ENCODE measurements at places on chromosomes 7 and 10.

DNA sequence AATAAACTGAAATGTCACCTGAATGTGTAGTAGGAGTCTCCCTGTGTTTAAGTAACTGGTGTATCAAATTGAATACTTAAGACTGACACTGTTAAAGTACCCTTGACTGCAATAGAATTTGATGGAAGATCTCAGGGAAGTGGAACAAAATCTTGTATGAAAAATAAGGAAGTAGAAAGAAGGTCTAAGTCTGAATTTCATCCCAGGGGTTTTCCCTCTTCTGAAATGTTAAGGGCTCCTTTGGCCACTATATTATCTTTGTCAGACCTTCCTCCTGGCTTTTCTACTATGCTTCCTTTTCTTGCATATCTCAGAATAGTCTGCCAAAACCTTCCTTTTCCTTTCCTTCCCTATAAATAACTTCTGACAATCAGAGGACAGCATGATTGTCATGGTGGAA lies 59.6 kb downstream of the BLNK start:
- DNase-seq = no peak

- no peak for DNase-seq
Observed at GRCh38 chr7:50481867-50482266, 31.7 kb upstream of the FIGNL1 start.

DNA sequence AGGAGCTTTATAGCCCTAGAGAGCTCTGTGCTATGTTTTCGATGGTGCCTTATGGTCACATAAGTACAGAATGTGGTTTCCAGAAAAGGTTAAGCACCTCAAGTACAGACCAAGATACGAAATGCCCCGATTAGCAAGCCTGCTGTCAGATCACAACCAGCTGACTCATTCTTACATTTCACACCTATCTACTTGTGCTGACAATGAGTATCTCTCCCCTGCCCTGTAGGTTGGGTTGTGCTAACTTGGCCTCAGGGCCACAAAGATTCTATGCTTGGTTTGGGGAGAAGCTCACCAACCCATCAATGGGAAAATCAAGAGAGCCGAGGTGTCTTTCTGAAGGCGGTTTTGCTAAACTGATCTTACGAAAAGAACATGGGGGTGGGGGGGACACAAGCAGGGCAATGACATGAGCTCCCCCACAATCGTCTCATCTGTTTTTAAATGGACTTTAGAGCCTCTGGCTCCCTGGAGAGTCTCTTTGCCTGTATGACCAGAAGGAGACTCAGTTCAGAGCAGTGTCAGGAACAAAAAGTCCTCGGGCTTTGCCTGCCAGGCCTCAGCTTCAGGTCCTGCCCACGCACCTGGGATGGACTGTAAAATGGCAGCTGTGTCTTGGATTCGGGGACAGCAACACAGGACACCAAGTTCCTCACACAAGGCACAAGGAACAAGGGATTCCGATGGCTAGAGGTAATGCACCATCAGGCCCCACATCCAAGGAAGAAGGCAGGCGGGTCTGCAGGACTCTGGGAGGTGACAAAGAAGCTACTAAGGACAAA lies 55.1 kb downstream of the FAM53B start:
- DNase-seq = no peak

DNA sequence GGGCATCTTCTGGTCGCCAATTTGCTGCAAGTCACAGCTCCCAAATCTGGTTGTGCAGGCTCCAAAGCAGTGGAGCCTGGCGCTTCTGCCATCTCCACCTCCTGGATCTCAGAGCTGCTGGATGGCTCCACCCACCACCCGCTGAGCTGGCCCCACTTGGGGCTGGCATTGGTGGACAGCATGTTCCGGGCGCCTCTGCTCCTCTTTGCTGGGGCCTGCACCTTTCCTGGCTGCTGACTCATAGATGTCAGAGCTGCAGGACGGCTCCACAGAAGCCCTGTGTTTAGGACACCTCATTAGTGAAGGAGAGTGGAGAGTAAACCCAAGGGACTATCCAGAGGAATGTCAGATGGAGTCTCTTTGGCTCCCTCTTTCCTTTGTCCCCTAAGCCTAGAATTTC lies 27.4 kb downstream of the MAPK8 start:
- DNase-seq = no peak

DNA sequence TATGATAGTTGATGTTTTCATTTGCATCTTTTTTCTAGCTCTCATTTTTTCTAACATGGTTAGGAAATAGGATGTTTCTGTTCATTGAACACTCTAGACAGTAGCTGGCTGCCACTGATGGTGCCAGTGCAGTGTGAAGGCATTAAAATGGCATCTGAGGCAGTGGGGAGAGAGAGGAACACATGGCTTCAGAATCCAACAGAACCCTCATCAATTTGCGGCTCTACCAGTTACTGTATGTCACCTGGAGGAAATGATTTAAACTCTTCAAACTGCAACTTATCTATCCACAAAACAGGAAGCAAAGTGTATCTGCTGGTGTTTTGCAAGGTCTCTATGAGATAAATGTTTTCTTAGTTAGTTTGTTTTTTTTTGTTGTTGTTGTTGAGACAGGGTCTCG lies 305.2 kb upstream of the PRKCQ start:
- DNase-seq = no peak

GRCh38 chr7:99419323-99420021 lies 10.7 kb downstream of the BUD31 start:
- no peak for DNase-seq

DNA sequence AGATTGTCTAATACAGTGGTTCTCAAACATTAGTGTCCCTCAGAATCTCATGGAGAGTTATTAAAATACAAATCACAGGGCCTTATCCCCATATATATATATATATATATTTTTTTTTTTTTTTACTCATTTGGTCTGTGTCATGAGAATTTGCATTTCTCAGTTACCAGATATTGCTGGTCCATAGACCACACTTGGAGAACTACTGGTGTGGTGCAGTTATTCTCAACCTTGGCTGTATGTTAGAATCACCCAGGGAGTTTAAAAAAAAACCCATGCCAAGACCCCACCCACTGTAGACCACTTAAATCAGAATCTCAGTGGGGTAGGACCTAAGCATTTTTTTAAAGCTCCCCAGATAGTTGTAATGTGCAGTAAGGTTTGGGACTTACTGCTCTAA lies 179.9 kb downstream of the AUTS2 start:
- DNase-seq = no peak

GRCh38 chr7:129611246-129612111 lies at the start of gene NRF1:
Gene NRF1, plus strand, starts transcription at chr7:129611720. Its CDS starts 45,632 bp downstream, at chr7:129657352.
- DNase-seq = peak; percentile 96

- no peak for DNase-seq
Observed at GRCh38 chr7:101754424-101755159, 62.8 kb upstream of the CUX1 start.

- DNase-seq = no peak
Observed at GRCh38 chr7:113374955-113375354, 256.6 kb upstream of the SMIM30 start.

DNA sequence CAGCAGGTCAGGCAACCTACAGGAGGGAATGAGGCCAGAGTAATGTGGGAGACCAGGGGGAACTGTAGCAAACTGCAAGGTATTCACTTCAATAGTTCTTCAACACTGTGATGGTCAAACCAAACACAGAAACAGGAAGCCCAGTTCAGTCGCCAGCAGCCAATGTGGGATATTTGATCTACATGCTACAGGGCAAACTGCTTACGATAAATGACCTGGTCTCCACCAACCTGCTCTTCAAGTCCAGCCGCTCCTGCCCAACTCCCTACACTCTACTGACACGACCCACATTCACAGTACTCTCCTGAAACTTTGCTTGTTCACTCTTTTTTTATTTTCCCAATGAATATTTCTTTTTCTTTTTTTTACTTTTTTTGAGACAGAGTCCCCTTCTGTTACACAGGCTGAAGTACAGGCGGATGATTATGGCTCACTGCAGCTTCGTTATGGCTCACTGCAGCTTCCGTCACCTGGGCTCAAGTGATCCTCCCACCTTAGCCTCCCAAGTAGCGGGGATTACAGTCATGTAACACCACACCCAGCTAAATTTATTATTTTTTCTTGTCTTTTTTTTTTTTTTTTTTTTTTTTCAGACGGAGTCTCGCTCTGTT lies 42.1 kb downstream of the MDH2 start:
- DNase-seq = no peak

- no peak for DNase-seq
Observed at GRCh38 chr7:66905689-66906088, 15.3 kb upstream of the TMEM248 start.

DNA sequence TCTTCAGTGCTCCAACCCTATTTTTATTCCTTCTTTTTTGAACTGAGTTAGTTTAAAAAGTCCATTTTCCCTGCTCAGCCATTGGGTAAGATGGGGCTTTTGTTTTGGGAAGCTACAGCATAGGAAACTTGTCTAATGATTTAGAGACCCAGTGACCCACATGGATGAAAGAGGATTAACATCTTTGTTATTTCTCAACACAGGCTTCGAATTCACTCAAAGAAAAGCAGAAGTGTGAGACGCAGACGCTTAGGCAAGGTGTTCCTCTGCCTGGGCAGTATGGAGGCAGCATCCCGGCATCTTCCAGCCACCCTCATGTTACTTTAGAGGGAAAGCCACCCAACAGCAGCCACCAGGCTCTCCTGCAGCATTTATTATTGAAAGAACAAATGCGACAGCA lies 152.0 kb downstream of the HDAC9 start:
- DNase-seq = no peak

- no peak for DNase-seq
Observed at GRCh38 chr10:87531908-87532622, 27.4 kb downstream of the MINPP1 start.

DNA sequence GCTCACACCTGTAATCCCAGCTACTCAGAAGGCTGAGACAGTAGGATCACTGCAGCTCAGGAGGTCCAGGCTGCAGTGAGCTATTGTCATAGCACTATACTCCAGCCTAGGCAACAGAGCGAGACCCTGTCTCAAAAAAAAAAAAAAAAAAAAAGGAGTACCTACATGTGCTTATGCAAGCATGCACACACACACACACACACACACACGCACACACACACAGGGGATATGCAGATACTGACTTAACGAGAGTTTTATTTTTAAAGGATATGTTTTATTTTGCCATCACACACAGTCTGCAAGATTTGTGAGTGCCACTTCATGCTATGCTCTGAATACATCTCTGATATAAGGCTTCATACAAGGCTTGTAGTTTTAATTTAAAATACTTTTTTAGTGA lies 479.3 kb downstream of the NEBL start:
- no peak for DNase-seq

DNA sequence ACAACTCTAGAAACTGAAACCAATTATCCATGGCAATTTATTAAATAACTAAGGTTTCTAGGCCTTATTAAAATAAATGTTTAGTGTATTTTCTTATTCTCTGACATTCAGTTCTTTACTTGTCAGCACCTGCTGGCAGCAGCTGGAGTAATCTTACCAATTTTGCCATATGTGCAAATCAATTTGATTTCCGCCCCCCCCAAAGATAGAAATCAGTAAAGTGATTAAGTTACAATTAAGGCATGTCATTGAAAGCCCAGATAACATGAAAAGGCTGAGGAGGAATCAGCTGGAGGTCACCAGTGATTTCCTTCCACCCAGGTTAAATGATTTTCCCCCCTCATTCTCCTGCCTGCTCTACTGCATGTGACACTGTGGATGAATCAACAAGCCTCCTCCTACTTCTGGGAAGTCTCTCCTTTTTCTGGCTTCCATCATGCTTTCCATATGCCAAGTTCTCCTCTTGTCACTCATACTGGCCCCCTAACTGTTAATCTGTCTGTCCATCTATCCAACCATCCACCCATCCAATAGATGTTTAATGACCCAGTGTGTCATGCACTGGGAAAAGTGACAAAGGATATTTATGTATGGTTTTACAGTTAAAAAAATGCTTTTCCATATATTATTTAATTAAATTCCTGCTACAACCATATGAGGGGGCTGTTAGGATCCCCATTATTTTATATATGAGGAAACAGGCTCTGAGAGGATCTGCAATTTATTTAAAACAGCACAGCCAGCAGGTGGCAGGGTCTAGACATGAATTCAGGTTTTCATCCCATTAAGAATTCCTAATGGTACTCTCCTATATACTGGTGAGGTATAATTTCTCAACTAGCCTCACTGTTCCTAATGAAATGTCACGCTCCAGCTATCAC lies 116.5 kb downstream of the ATXN7L1 start:
- no peak for DNase-seq

DNA sequence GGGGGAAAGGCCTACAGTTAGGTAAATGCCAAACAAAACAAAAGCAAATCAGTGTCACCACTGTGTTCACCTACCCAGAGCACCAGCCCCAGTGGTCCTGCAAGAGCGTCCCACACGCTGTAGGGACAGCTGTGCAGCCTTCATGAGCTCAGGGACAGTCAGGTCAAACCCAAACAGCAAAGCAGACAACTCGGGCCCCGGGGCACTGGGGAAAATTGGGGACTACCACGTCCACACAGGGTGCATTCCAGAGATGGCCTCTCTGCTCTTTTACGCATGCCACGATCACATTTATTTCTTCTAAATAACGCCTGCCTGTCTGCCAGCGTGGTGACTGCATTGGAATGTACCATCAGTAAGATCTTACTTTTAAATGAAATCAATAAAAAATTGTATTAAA lies 21.7 kb downstream of the EBF3 start:
- DNase-seq = no peak

GRCh38 chr10:6912929-6913328 lies 332.9 kb upstream of the PRKCQ start:
- no peak for DNase-seq

- DNase-seq = no peak
Observed at GRCh38 chr10:1465993-1466764, 271.1 kb downstream of the ADARB2 start.

DNA sequence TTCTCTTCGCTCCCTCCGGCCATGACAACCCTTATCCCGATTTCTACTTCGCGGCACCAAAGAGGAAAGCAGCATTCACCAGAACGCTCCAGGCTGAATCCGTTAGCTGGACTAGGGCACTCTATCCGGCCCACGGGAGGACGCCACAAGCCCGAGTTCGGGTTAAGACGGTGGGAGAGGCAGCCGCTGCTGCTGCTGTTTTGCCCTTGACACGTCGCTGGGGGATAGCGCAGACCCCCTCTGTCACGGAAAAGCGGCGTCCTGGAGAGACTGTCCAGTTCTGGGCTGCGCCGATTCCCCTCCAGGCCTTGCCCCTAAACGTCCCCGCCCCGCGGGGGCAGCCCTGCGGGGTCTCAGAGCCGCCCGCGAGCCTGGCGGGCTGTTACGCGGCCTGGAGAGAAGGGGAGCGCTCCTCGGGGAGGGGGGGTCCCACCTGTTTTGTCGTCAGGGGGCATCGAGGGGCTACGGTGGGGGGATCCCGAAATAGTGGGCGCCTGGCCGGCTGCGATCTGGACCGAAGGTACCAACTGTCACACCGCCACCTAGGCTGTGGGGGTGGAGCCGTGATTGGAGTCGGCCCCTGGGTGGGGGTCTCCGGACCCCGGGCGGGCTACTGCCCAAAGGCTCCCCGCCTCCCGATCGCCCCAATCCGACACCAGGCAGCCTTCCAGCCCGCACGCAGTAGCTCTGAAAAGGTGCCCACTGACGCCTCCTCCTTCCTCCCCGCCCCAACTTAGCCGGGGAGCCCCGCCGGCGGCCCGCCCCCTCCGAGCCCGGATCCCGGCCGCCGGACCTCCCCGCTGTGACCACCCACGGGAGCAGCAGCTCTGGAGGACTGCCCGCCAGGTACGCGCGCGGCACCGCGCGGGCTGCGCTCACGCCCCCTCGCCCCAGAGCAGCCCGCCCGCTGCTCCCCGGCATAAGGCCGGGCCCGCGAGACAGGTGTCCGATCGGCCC lies 772 bp downstream of the SGMS1 start:
- peak; percentile 79 for DNase-seq

- DNase-seq = no peak
Observed at GRCh38 chr7:139361523-139361922, 1.8 kb downstream of the LUC7L2 start.

Measured in upper lobe of right lung (tissue), 1 donor.